ENCODE measurements at places on chromosomes 4 and X.

DNA sequence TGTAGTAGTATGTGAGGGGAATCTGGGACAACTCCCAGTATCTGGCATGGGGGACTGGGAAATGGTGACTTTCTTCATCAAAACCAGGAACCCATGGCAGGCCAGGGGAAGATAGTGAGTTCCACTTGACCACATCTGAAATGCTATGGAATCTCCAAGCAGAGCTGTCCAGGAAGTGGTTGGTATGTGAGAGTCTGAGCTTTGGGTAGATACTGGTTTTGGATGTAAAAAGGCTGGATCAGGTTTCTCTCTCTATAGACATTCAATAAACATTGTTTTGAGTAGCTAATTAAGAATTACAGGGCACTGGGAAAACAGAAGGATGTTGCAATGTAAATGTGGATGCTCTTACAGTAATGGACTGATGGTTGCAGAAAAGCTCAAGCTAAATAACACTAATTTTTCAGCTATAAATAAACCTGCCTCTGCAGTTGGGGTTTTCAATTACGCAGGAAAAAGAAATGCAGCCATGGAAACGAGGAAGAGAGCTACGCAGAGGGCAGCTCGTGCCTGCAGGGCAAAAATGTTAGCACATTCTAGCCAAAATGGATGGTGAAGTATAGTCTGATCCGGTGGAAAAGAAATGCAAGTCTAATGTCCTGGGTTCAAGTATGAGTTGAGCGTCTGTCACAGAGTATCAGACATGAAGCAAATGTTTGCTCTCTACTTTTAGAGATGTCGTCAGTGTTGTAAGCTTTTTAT lies 13.4 kb upstream of the CHRNA9 start:
- DNase-seq, result peak; percentile 75

GRCh38 chr4:66555301-66555700 lies 885.0 kb upstream of the EPHA5 start:
- peak; percentile 85 for DNase-seq

GRCh38 chrX:154751203-154751668 lies 359 bp upstream of the GAB3 start:
- no peak for DNase-seq

GRCh38 chr4:186201535-186202230 lies 10.3 kb downstream of the CYP4V2 start:
- DNase-seq, result peak; percentile 22

GRCh38 chrX:147749308-147749707 lies 162.4 kb upstream of the FMR1 start:
- DNase-seq, result no peak

- peak; percentile 10 for DNase-seq
Measured at GRCh38 chr4:17664755-17665154, 50.3 kb downstream of the MED28 start.

GRCh38 chr4:163624727-163625126 lies 130.2 kb downstream of the TMA16 start:
- DNase-seq, result no peak

DNA sequence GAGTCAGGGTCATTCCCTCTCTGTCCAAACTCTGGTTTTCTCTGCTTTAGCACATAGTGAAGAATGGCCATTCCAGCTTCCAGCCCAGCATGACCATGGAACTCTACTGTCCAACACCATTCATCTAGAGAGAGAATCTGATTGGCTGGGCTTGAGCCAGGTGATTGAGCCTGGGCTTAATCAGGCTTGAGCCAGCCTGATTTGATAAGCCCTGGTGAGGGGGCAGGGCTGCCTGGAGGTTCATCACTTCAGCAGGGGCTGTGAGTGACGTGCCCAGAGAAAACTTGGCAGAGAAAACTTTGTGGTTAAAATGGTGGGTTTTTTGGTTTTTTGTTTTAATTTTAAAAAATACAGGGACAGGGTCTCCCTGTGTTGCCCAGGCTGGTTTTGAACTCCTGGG lies 62.5 kb downstream of the KIAA0232 start:
- DNase-seq, result no peak

DNA sequence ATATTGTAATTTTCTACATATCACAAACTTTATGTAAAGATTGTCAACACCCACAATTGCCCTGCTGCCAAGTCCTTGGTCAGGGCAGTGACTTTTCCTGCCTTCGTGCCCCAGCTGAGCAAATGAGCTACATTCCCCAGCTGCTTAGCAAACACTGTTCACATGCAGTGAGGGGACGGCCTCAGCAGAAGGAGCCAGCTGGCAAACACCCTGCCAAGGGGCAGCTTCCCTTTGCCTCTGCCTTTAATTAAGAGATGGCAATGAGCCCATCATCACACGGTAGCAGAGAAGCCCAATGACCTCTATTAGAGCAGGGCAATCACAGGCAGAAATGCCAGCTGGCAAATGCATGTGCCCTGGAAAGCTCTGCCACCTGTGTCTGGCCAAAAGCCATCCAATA lies 253.4 kb downstream of the EPHA5 start:
- DNase-seq, result peak; percentile 16
